ENCODE measurements at places on chromosomes 2 and 18. TPM values are rescaled to one million over a fixed set of nuclear protein-coding genes. Genes with fewer than 3 reads are reported as not detected.
A peak's percentile ranks its signal among the peaks of the same experiment; 100 is the strongest.

The DTNA gene
- total RNA-seq: 13.3 TPM

The SFXN5 gene
- total RNA-seq: 21.8 TPM

The SRD5A2 gene
- total RNA-seq: not detected

The PROC gene
- total RNA-seq: not detected

The AMER3 gene
- total RNA-seq: 1.4 TPM

The KCNJ3 gene
- total RNA-seq: 0.05 TPM

The GCKR gene
- 0.42 TPM for total RNA-seq

The FSHR gene
- not detected for total RNA-seq

The TMEM163 gene
- 0.71 TPM for total RNA-seq

- H3K27me3 ChIP-seq: no peaks in the 10 kb centered on the region
- peaks cover 11% of the 10 kb centered on the region for H3K4me1 ChIP-seq
- DNase-seq: no peak
- H3K27ac ChIP-seq: no peak overlapping the region
- peaks cover 8% of the 10 kb centered on the region for H3K36me3 ChIP-seq
- no peak overlapping the region for H3K4me3 ChIP-seq
Measured at GRCh38 chr2:168583710-168584521, 127.8 kb downstream of the CERS6 start.

DNA sequence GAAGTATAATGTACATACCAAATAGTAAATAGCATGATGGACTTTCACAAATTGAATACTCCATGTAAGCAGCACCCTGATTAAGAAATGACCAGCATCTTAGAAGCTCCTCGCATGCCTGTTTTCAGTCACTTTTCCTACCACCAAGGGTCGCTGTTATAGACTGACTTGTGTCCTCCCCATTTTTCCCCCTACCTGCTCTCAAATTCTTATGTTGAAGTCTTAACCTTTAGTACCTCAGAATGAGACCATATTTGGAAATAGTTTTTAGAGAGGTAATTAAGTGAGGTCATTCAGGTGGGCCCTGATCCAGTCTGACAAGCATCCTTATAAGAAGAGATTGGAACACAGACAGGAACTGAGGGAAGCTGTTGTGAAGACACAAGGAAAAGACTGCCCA, 125.9 kb downstream of the LYPD6 start:
- H3K27me3 ChIP-seq: no peaks in the 10 kb centered on the region
- no peaks in the 10 kb centered on the region for H3K4me1 ChIP-seq
- no peak overlapping the region for H3K27ac ChIP-seq
- no peak for DNase-seq
- H3K4me3 ChIP-seq: no peak overlapping the region

GRCh38 chr2:73289304-73289703, 4.0 kb downstream of the EGR4 start:
- peaks cover 94% of the 10 kb centered on the region for H3K27me3 ChIP-seq
- peaks cover 7% of the 10 kb centered on the region for H3K4me1 ChIP-seq
- H3K36me3 ChIP-seq: no peaks in the 10 kb centered on the region

DNA sequence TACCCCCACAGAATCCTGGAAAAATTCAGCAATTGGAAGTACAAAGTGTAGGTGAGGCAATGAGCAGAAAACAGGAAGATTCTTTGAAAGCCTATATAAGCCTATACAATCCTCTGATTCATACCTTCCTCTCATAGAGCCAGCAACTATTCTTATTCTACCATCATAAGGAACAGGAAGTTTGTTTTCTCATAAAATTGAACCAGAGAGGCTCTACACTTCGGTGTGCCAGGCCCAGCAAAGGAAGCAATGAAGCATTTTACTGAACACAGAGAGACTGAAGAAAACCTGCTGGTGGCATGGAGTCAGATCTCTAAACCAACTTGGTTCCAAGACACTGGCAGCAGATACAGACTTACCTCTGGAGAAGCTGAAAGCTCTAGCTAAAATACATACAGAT, 18.7 kb downstream of the CASP8 start:
- H3K4me1 ChIP-seq: no peaks in the 10 kb centered on the region
- DNase-seq: no peak
- H3K4me3 ChIP-seq: no peak overlapping the region
- H3K36me3 ChIP-seq: no peaks in the 10 kb centered on the region
- H3K27ac ChIP-seq: no peak overlapping the region
- no peaks in the 10 kb centered on the region for H3K27me3 ChIP-seq

DNA sequence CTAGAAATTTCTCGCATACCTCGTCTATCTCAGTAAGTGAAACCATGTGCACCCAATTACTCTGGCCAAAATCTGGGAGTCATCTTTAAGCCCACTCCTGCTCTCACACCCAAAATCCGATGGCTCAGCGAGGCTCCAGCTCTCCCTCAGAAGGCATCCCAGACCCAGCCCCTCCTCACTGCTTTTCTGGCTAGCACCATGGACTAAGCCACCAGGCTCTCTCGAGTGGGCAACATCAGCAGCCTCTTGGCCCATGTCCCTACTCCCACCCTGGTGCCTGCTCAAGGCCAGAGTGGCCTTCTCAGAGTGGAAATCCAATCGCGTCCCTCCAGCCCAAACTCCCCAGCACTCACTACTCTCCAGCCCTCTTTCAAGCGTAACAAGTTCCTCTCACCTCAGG, 27.2 kb downstream of the TNS1 start:
- no peak overlapping the region for H3K27ac ChIP-seq
- H3K36me3 ChIP-seq: no peaks in the 10 kb centered on the region
- H3K4me3 ChIP-seq: no peak overlapping the region
- H3K4me1 ChIP-seq: peaks cover 19% of the 10 kb centered on the region

- no peak for DNase-seq
- no peak overlapping the region for H3K27ac ChIP-seq
- H3K4me1 ChIP-seq: peaks cover 17% of the 10 kb centered on the region
- peak overlapping the region; percentile 62 for H3K4me3 ChIP-seq
- peaks cover 10% of the 10 kb centered on the region for H3K36me3 ChIP-seq
Measured at GRCh38 chr2:219567791-219568361, 3.5 kb downstream of the OBSL1 start.

GRCh38 chr2:157698430-157698829, 69.8 kb upstream of the ACVR1C start:
- H3K4me1 ChIP-seq: no peaks in the 10 kb centered on the region
- H3K36me3 ChIP-seq: peaks cover 2% of the 10 kb centered on the region
- DNase-seq: no peak
- H3K27ac ChIP-seq: peak overlapping the region; percentile 46

DNA sequence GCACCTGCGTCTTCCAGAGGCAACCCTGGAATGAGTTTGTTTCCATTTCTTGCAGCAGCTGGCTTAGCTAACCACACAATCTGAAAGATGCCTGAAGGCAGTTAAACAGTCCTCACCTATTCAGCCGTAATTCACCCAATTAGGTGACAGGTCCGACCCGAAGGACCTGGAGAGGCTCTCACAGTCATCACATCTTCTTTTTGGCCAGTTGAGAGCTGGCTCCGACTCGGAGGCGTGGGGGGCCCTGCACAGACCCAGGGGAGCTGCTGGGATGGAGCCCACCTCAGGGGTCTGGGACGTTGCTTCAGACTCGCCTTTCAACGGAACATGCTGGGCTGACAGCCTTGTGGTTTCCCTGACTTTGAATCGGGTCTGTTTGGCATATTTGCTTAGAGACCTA, 187.3 kb downstream of the RTP5 start:
- H3K27ac ChIP-seq: no peak overlapping the region
- peaks cover 39% of the 10 kb centered on the region for H3K27me3 ChIP-seq
- DNase-seq: no peak
- H3K4me1 ChIP-seq: no peaks in the 10 kb centered on the region
- no peak overlapping the region for H3K4me3 ChIP-seq

- H3K27ac ChIP-seq: no peak overlapping the region
- H3K36me3 ChIP-seq: no peaks in the 10 kb centered on the region
- no peak for DNase-seq
- H3K4me1 ChIP-seq: peaks cover 29% of the 10 kb centered on the region
- H3K4me3 ChIP-seq: no peak overlapping the region
Measured at GRCh38 chr2:191171708-191172355, 21.0 kb upstream of the STAT4 start.

DNA sequence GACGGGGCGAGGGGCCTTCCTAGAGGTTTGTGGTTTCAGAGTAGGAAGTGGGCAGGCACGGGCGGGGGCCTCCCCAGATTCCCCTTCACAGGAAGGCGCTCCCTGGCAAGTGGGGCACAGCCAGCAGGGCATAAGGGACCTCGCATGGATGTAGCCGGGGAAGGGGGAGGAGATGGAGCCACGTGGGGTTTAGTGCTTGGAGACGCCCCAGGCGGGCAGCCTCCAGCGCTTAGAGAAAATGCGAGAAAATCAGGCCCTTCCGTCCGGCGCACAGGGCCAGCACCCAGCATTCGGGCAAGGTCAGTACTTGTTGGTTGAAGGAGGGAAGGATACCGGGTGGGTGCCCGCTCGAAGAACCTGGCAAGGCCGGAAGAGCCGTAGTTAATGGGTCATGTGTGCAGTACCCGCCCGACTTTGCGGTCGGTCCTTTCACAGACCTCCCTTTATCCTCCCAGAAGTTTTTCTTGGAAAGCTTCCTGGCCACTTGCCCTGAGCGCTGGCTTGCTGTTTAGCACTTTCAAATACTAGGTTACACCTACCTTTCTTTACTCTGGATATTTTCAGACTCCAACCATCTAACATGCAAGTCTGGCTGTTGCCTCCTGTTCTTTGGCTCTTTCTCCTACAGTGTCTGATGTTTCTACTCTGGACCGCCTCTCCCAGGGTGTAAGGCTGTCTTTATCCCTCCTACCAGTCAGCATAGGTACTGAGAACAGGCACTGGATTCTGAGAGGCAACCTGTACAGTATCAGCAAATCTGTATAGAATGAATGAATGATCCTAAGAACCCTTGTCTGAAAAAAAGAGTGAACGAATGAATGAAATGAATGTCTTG, 78.1 kb downstream of the CIB4 start:
- H3K27ac ChIP-seq: peak overlapping the region; percentile 22
- no peaks in the 10 kb centered on the region for H3K36me3 ChIP-seq
- DNase-seq: no peak
- peaks cover 4% of the 10 kb centered on the region for H3K4me1 ChIP-seq
- peaks cover 36% of the 10 kb centered on the region for H3K27me3 ChIP-seq

DNA sequence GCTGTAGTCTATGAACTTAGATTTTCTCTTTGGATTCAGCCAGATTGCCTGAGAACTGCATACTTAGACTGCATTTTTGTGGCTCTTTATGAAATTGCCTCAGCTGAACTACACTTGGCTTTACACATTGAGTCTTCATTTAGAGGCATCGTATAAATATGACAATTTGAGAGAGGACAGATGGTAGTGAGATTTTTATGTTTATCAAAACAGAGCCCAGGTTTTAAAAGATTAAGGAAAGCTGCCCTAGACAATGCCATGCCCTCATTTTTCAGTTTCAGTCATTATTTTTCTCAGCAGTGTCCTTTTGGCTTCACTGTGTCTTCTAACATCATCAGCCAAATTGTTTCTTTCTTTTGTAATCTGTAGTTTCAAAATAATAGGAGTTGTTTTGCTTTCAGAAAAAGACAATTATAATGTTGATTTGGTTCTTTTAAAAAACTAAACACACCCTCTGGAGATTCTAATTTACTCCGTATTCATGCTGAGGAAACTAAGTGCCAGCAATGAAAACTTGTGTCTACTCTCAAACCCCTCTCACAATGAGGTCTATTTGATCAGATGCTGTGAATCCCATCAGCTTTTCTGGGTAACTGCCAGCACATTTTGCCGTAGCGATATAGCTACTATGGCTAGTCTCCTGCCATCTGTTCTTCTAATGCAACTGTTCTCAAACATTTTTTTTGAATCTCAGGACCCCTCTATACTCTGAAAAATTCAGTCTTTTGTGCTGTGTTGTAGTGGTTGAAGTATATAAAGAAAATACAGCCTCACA, 46.2 kb downstream of the TWSG1 start:
- H3K4me1 ChIP-seq: no peaks in the 10 kb centered on the region
- no peak overlapping the region for H3K4me3 ChIP-seq
- peaks cover 29% of the 10 kb centered on the region for H3K36me3 ChIP-seq

DNA sequence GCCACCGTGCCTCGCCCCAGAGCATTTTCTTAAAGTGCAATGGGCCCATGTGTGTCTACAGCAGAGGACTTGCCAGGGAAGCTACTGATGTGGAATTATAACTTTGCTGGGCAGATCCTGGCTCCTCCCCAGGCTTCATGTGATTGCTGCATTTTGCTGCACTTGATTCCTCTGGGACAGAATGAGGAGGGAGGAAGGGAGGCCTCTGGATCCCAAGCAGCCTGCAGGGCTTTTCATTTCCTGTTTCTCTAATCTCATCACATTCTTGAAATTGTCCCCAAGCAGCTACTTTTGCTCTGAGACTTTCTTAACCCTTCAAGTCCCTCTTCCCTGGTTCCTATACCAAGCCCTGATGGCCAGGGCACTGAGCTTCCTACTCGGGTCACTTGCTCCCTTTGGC, 134.4 kb upstream of the SEC11C start:
- DNase-seq: no peak
- H3K36me3 ChIP-seq: no peaks in the 10 kb centered on the region
- H3K27me3 ChIP-seq: no peaks in the 10 kb centered on the region
- peak overlapping the region; percentile 72 for H3K27ac ChIP-seq

DNA sequence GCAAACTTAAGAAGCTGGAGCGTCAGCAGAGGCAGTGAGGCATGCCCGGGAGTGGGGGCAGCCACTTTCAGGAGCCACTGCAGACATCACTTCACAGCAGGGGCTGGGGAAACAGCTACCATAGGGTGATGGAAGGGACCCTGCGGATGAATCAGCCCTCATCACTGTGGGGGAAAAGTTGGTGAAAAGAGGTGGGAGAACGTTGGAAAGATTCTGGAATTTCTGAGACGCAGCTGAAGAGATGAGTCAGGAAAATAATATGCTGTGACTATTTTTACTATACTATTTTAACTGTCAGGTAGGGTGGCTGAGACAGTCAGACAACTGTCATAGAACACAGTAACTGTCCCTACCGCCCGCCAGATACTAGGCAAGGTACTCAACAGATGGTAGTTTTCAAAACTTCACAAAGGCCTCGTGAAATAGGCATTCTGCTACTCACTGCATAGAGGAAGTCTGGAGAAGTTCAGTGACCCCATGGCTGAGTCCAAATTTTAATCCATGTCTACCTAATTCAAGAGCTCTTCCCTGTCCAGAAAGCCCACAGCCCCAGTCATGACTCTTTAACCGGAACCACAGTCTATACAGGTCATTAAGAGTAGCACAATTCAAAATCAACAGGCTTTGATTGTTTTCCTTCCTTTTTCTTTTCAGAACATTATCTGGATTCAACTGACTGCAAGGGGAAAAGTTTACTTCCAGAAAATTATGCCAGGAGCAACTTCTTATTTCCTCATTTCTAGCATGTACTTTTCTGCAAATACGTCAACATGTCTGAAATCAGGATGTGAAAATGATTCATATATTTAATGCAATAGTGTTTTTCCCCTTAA, 39.3 kb upstream of the EPB41L3 start:
- H3K4me3 ChIP-seq: no peak overlapping the region
- no peaks in the 10 kb centered on the region for H3K36me3 ChIP-seq
- H3K4me1 ChIP-seq: peaks cover 32% of the 10 kb centered on the region

- DNase-seq: peak; percentile 8
- H3K4me1 ChIP-seq: peaks cover 16% of the 10 kb centered on the region
- peak overlapping the region; percentile 93 for H3K4me3 ChIP-seq
- no peaks in the 10 kb centered on the region for H3K36me3 ChIP-seq
- peak overlapping the region; percentile 64 for H3K27ac ChIP-seq
Measured at GRCh38 chr2:152099367-152100050, 665 bp upstream of the CACNB4 start.
